ENCODE measurements at places on chromosomes 6 and 20.

GRCh38 chr6:115947966-115948541, 112.6 kb downstream of the FRK start:
- no peak for DNase-seq

DNA sequence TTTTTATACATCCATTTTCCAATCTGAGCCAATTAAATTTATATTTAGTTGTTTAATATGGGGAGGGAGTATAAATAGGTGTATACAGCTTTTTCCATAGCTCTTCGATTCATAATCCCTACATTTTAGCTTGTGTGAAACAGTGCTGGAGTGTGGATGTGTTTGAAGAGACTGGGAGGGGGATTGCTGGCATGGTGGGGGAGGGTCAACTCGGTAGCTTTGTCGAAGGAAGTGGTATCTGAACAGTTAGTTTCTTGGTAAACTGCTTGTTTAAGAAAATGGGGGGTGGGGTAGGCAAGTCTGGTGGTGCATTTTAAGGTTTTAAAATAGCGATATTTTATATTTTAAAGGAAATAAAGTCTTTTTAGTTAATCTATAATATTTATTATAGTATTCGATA, 1.4 kb upstream of the LIN28B start:
- peak; percentile 61 for DNase-seq

DNA sequence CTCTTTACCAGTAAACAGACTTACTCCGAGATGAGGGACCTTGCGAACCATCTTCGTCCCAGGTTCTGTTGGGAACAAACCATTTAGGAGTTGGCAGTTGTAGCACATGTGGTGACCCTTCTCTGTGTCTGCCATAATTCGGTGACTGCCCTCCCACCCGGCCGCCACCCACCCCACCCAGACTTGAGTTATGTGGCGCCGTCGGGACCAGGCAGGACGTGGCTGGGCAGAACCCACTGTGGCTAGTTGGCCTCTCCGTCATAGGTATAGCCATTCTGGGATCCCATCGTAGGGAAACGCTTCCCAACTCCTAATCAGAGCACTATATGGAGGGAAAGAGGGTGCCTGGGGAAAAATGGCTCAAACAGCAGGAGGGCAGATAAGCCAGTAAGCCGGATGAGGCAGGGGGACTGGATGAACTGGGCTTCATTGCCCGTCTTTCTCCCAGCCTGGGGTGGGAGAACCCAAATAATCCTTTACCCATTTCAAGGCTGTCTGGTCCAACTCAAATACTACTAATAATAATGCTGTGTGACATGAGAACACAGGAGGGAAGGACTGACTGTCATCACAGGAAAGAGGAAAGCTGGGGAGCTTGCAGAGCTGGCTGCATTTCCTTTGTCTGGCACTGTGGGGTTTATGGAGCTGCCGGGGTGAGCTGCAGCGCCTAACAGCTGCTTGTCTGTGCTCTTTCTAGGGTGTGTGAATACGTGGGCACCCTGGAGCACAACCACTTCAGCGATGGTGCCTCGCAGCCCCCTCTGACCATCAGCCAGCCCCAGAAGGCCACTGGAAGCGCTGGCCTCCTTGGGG, 73.0 kb upstream of the PBOV1 start:
- DNase-seq: no peak

DNA sequence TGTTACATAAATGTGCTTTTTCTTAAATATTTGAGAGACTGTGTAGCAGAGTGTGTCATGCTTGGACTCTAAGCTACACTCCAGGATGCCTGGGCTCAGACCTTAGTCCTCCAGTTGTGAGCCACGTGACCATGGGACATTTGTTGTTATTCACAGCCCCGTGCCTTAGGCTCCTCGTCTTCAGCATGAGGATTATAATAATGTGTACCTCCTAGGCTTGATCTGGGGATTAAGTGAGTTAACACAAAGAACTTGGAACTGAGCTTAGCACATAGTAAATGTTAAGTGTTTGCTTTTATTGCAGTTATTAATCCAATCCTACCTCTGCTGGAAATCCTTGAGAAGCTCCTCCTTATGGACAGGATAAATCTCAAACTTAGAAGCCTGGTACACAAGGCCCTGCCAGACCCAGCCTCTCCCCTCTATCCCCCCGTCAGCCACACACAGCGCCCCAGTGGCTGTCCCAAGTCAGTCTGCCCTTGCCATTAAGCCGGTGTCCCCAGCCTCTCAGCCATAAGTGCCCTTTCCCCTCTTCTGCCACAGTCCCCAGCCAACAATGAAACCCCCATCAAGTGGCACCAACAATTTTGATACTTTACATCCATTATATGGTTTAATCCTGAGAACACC, 177.5 kb downstream of the TMEM242 start:
- DNase-seq: no peak

- DNase-seq: no peak
Measured at GRCh38 chr6:110033749-110034666, 55.9 kb downstream of the GPR6 start.

DNA sequence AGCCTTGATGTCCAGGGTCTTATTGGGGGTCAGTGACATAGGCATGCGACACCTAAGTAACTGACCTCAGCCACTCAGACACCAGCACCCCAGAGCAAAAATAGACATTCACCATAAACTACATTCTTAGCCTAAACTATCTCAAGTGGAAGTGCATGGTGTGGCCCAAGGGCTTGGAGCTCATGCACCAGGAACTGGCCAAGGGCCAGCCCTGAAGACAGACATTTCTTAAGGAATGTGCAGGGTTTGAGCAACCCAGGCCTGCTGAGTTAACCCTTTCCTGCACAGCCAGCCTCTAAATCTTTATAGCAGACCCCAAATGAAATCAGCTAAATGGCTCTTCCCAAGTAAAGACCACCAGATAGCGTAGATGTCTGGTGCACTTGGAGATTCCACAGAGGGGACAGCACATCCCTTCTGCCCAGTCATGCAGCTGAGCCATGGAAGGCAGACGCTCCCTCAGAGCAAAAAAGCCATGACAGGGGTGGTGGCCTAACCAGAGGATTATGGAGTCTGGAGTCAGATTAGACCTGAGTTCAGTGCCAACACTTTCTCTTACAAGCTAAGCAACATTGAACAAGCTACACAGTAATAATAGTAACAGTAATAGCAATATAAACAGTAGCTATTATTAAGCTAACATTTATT, 222.6 kb downstream of the ZMYND8 start:
- no peak for DNase-seq

GRCh38 chr6:41224800-41225199, 3.3 kb upstream of the TREML4 start:
- DNase-seq: no peak

DNA sequence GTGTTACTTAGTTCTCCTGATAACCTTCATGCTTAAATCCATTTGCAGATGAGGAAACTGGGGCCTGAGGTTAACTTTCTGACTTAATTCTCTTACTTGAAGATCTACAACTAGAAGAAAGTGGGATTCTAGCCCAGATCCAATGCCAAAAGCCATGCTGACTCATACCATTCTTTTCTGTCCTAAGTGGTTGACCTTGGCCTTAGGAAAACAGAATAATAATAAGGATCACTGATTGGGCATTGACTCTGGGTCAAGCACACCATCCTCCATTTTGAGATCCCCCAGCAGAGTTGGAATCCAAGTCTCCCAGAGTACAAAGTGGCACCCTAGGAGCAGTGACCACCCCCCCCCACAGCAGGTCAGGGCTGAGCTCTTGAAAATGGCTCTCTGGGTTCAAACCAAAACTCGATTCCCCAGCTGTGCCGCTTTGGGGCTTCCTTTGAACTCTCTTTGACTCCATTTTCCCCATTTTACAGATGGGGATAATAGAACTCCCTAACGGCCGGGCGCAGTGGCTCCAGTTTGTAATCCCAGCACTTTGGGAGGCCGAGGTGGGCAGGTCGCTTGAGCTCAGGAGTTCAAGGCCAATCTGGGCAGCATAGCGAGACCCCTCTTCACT, 12.8 kb upstream of the ZNF217 start:
- no peak for DNase-seq

DNA sequence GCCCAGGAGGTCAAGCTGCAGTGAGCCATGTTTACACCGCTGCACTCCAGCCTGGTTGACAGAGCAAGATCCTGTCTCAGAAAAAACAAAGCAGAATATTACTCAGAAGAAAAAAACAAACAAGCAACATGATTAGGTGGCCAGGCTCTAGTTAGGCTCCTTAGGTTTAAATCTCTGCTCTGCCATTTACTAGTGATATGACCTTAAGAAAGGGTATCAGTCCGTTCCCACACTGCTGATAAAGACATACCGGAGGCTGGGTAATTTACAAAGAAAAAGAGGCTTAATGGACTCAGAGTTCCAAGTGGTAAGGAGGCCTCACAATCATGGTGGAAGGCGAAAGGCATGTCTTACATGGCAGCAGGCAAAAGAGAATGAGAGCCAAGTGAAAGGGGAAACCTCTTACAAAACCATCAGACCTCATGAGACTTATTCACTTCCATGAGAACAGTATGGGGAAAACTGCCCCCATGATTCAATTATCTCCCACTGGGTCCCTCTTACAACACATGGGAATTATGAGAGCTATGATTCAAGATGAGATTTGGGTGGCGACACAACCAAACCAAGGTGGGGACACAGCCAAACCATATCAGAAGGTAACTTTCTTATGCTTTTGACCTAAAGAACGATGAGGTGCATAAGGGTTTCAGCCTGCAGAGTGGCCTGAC, 2.4 kb upstream of the LTV1 start:
- DNase-seq: no peak

DNA sequence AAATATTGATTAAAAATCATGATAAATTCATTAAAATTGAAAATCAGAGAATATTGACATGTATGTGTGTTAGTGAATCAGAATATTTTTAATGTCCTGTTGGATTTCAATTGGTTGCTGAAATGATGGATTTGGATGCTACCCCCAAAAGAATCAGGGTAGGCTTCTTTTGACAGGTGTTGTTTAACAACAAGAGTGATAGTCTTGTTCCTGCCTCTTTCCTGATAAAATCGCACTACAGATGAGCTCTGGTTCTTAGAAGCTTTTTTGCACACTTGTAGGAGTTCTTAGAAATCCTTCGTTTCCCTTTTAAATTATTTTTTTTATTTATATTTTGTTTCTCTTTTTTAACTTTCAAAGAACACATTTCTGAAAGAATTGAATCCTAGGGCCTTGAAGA, 259.5 kb downstream of the FARS2 start:
- no peak for DNase-seq

GRCh38 chr6:137998461-137999019, 108.7 kb downstream of the PERP start:
- no peak for DNase-seq

- DNase-seq: no peak
Measured at GRCh38 chr6:32581315-32582095, 8.1 kb downstream of the HLA-DRB1 start.

- no peak for DNase-seq
Measured at GRCh38 chr20:56994006-56994405, 272.4 kb downstream of the BMP7 start.

- no peak for DNase-seq
Measured at GRCh38 chr6:110852773-110853172, 21.8 kb upstream of the AMD1 start.

GRCh38 chr6:6074190-6074589, 67.5 kb upstream of the NRN1 start:
- no peak for DNase-seq

DNA sequence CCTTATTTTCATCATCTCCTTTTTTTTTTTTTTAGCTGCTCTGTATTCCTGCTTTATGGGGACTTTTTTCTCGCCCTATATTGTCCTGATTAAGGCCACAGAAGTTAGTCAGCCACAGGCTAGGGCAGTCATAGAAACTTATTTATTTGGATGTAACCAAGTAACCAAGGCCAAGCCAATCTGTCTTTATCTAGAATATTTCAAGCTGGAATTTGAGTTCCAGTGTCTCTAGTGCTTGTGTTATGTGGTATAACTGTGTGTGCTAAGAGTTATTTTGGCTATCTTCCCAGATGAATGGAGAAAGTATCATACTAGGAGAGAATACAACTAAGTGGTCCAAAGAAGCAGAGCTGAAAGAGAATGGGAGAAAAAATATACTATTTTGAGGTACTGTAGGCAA, 751.5 kb downstream of the CBLN4 start:
- no peak for DNase-seq

DNA sequence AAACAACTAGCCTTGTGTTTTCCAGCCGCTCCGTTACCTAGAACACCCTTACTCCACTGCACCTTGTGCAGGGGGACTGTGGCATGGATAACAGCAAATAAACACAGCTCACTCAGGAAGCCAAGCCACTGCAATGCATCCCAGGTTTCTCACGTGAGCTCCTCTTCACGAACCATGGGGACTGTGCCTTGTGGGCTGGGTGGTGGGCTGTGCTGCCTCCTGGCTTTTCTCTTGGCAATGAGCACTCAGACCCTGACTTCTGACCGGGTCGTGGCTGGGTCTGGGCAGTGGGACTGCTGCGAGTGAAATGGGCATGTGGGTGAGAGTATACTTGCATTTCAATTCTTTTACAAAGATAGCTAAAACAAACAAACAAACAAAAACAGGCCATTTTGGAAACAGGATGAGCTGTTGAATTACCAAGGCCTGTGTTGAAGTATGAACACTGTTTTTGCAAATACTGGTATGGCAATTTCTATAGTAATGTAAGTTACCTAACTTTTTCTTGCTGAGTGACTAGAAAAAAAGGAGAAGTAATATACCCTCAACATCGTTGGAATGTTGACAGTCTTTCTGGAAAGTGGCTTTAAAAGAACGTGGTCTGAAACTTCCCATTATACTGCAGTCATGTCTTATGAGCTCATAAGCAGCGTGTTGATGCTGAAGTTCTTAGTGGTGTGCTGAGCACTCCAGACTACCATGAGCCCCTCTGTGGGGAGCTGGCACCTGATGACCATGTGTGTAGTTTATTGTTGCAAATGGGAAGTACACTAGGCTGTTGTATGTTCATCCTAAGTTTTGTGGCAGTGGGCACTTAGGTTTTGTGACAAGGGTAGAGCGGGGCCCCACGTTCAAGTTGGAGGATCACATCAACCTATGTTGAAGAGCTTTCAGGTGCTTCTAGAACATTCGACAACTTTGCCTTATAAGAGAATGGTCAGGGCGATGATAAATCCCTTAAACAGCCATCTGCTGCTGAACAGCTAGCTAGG, 120.4 kb downstream of the ARMC2 start:
- DNase-seq: no peak

DNA sequence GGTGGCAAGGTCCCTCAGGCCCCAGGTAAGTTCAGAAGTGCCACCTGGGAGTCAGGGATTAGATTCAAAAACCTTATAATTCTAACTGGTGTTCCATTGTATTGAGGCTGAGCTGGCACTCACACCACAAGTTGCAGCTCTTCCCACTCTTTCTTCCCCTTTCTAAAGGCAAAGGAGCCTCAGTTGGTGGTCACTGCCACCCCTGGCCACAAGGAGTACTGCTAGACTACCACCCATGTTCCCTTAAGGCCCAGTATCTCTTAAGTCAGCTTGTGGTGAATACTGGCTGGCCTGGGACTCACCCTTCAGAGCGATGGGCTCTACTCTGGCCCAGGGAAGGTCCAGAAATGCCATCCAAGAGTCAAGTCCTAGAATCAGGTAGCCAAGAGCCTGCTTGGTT, 421.1 kb upstream of the KHDRBS2 start:
- DNase-seq: no peak

GRCh38 chr6:165618241-165618640, 44.8 kb downstream of the PDE10A start:
- DNase-seq: no peak

Measured in NCI-H2227 treated with DMSO at 0.1 percent for 48 hours (cell line).